SIG-M5 (cell line): ENCODE measurements at places on chromosomes 7 and 10.

DNA sequence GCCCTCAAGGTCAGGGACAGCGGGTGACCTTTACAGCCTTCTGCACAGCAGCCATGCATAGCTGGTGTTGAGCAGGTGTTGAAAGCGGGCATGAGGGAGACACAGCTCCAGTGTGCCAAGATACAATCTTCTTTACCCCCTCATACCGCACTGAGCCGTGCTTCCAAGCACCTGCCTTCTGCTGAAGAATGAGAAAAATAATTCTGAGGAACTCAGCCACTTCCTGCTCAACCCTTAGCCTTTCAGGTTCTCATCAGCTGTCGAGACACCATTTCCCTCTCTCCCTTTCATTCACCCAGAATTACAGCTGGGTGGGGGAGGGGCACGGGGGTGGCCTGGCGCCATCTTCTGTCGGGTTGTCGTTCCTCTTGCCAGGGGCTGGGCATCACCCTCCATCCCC is 58.6 kb downstream of the COL13A1 start:
- no peak for DNase-seq

- no peak for DNase-seq
Measured at GRCh38 chr7:47501406-47501805, 80.5 kb downstream of the TNS3 start.

- no peak for DNase-seq
Measured at GRCh38 chr10:36087006-36088005, 445.2 kb upstream of the FZD8 start.

- DNase-seq = no peak
Measured at GRCh38 chr10:77261146-77261545, 376.5 kb downstream of the KCNMA1 start.

GRCh38 chr10:8137726-8138125 is 83.2 kb downstream of the GATA3 start:
- no peak for DNase-seq

GRCh38 chr10:22456486-22456885 is 111.2 kb downstream of the SPAG6 start:
- no peak for DNase-seq

DNA sequence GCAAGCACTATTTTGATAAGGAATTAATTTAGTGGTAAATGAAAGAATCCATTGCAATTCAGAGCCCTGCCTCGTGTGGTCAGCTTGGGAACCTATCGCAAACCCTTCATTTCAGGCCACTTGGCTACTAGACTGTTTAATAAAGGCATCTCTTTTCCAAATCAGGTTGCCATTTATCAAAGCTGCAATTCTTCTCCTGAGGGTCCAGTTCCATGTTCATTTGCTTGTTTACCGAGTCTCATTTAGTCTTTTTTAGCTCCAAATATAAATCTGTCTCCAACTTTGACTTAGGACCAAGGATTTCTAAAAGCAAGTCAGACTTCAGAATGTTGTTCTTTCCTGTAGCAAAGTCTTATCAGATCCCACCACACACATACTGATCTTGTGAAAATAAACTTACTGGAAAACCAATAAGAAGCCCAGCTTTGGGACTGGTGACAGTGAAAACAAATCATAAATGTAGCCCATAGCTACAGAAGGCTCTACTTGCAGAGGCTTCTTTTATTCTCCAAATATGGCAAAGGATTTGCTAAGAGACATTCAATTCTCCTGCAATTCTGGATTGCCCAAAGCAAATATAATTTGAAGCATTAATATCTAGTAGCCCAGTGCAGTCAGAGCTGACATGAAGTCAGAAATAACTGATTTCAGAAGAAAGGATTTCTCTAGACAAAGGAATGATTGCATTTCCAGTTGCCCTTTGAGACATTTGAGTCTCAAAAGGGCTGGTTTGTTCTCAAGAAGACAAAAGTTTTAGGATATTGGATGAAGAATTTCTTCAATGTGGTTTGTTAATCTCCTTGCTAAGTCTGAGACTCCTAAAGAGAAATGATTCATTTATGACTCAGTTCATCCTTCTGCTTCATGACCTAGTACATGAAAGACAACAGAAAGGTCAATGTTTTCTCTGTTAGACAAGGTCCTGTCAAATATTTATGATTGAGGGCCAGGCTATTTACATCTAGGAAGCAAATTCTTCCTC is 28.0 kb downstream of the PPP1R3C start:
- no peak for DNase-seq

GRCh38 chr10:99809931-99810615 is 27.6 kb downstream of the ABCC2 start:
- DNase-seq = no peak

DNA sequence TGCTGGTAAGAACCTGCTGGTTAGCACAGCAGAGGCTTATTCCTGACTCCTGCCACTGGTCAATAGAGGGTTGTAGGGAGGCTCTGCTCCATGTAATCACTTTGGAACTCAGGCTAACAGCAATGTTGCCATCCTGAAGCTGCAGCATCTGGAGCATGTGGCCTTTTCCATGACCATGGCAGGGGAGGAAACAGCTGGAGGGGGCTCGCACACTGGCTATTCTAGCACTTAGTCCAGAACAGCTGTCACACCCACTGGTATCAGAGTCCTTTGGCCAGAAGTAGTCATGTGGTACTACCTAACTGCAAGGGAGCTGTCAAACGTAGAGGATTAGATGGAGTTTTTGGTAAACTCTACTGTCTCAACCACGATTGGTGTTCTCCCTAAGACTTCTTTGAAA is 450.0 kb downstream of the RPS24 start:
- no peak for DNase-seq

DNA sequence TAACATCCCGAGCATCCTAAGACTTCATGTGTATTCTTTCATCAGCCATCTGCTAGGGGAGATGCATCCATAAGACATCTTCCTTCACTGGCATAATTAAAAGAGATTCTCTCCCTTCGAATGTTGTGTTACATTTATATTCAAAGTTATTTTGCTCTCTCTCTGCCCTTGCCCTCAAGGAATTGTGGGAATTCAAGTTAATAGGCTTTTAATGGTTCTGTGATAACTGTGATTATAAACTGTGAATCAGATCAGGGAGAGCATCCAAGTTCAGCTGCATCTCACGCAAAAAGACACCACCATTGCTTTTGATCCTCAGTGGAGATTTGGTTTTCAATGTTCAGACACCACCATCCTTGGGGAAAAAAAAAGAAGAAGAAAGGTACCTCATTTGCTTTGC is 9.2 kb upstream of the TEX36 start:
- DNase-seq = no peak

DNA sequence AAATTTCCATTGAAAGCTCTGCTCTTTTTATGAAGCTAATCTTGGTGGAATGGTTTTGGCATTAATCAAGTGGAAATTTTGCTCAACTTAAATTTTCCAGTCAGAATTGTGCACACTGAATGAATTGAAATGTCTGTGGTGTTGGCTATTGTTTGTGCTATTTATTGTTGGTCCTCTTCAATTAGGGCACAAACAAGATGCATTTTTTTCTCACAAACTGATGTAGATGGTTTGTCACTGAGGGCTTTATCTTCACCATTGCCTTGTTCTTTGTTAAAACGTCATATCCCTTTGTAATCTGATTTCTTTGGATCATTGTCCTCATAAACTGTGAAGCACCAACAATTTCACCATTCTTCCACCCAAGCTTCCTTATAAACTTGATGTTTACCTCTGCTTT is 152.1 kb upstream of the RHOBTB1 start:
- no peak for DNase-seq

DNA sequence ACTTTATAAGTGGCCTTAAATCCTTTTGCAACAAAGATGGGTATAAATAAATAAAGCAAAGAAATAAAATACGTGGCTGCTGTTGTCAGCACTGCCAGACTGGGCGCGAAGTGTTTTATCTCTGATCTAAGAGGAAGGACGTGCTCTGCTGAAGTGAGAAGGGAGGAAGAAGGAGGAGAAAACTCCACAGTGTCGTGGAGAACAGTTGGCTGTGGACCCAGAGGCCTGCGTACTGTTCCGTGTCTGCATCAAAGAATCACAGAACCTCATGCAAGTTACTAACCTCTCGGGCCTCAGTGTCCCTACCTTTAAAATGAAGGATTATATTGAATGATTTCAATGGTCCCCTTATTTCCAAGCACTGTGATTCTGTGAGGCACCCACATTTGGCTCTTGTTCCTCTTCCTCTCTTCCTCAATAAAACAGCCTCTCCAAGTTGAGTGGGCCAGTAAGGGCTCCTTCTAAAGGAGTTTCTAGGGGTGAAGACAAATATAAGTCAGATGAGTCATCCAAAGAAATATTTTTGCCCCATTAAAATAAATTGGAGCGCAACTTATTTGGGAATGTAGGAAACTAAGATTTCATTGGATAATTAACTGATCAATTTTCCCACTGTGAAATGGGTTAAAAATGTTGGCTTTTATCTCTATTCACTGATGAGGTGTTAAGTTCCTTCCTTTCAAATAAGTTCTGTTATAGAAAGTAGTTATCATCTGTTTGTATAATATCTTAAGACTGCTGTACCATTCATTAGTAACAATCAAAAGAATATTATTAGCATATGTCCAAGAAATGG is 126.9 kb upstream of the EFCAB10 start:
- DNase-seq = no peak

DNA sequence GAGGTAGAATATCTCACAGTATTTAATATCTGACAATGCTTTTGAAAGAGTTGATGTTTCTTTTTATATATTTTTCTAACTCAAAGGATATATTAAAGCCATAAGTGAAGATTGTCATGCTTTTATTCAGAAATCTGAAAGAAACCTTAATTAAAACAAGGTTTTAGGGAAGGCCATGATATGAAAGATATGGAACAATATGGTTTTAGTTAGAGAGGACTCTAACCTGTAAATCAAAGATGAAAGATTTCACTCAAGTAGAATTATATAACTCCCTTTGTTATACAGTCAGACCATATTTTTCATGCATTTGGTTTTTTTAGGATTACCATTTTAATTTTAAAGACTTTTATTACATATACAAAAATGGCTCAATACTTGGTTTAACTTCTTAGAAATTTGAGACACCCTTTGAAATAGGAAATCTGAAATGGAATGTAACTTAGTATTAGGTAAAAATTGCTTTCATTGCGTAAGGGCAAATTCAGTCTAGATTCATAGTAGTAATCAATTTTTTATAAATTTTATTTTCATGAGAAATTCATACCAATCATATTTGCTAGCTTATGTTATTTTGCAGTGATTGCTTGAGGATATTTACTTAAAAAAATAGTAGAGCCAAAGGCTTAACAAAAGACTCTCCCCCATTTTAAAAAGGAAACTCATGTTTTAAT is 119.8 kb downstream of the TWIST1 start:
- no peak for DNase-seq

- no peak for DNase-seq
Measured at GRCh38 chr10:20327954-20328353, 511.7 kb downstream of the PLXDC2 start.

GRCh38 chr7:45570797-45571196 is 3.4 kb upstream of the ADCY1 start:
- no peak for DNase-seq

GRCh38 chr7:133859871-133860450 is 267.2 kb upstream of the LRGUK start:
- DNase-seq = no peak

GRCh38 chr7:29454899-29455451 is 108.7 kb upstream of the PRR15 start:
- DNase-seq = no peak

GRCh38 chr7:47327346-47327697 is 254.6 kb downstream of the TNS3 start:
- DNase-seq = no peak

GRCh38 chr10:11551916-11552602 is 59.4 kb downstream of the USP6NL start:
- DNase-seq = no peak

DNA sequence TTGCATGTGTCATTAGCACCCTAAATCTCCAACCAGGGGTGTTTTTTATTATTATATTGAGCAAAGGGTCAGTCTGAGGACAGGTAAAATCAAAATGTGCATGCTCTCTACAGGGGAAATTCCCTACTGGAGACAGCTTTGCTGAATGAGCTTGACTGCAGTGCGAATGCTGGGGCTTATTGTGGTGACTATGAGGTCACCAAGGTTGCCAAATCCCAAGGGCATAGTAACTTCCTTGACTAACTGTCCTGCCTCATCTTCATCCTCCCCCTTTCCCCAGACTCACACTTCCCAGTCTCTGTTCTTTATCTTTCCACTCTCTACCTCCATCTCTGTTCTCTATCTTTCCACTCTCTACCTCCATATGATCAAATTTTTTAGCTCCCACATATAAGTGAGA is 22.9 kb upstream of the AOC1 start:
- DNase-seq = no peak
